ENCODE measurements at places on chromosomes 1 and 21. TPM values are rescaled to one million over a fixed set of nuclear protein-coding genes. Genes with fewer than 3 reads are reported as not detected.

DNA sequence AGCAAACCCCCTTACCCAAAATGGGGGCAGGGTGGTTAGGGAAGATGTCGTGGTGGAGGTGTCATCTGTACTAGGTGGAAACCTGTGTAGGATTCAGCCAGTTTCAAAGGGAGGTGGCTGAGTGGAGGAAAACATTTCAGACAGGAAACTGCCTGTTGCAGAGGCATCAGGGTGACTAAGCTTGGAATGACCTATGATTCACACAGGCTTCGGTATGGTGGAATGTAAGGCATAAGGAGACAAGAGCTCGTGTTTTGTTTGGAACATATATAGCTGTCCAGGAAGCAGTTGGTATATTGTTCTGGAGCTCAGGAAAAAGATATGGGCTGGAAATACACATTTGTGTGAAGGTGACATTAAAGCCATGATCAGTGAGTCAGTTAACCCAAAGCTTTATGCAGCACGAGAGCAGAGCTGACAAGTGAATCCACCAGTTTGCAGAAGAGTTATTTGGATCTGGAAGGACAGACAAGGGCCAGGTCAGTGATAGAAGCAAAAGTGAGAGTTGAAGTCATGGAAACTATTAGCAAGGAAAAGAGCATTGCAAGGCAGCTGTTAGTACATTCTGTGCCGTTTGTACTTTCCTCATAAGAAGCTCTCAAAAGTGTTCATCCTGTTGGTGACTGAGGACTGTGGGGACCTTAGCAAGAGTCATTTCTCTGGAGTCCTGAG lies 12.2 kb downstream of the UTP25 start:
- no peak for DNase-seq

GRCh38 chr1:247713753-247714152 lies 2.7 kb downstream of the OR6F1 start:
- no peak for DNase-seq

- no peak for DNase-seq
Measured at GRCh38 chr1:8632102-8632501, 185.3 kb downstream of the RERE start.

DNA sequence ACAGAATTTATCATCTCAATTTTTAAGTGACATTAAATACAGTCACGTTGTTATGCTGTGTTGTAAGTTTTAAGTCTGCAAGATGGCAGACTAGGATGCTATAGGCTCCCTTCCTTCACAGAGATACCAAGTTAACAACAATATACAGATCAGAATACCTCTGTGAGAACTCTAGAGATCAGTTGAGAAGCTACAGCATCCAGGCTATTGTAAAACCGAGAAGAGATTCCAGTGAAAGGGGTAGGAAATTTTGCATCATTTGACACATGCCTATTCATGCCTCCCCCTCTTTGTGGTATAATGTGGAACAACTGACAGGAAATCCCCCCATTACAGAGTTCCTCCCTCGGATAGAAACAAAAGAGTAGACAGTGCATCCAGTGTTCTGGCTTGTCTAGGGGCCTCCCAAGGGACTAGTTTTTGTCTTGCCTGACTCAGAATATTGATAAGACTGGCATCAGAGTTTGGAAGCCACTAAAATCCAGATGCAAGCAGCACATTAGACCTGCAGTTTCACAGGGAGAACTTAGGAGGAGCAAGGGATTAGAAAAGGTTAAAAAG lies 80.6 kb downstream of the LBR start:
- DNase-seq, result no peak

DNA sequence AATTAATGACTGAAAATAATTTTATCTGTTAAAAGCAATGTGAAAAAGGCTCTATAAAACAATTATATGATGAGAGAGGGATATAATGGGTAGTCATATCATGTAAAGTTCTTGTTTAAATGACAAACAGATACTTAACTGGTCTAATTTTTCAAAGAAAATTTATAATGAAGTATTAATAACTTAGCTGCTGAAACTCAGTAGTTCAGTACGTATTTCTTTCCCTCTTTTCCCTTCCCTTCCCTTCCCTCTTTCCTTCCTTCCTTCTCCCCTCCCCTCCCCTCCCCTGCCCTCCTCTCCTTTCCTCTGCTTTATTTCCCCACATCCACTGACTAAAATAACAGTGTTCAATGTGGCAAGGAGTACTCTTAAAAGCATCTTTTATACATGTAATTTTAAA lies 123.1 kb upstream of the PTGFR start:
- no peak for DNase-seq

GRCh38 chr21:26079366-26079765 lies 91.2 kb downstream of the APP start:
- no peak for DNase-seq

DNA sequence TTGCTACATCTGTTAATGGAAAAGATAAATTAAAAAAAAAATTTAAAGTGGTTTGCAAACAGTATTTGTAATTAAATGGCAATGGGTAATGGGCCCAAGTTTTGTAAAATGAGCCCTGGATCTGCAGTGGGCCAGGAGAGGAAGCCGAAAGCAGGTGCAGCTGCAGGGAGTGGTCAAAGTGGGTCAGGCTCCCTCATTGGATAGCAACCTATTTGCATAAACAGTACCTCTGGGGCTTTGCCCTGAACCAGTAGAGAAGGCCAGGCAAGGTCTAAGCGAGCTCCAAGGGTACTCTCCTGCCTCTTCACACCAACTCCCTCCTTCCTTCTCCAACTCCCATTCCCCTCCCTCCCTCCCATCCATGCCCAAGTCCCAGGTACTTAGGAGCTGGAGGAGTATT lies 138.9 kb downstream of the HMGB4 start:
- no peak for DNase-seq

- DNase-seq, result peak; percentile 79
Measured at GRCh38 chr1:26627954-26628353, 67.9 kb upstream of the ARID1A start.

GRCh38 chr1:7300893-7301663 lies 470.0 kb upstream of the VAMP3 start:
- no peak for DNase-seq

DNA sequence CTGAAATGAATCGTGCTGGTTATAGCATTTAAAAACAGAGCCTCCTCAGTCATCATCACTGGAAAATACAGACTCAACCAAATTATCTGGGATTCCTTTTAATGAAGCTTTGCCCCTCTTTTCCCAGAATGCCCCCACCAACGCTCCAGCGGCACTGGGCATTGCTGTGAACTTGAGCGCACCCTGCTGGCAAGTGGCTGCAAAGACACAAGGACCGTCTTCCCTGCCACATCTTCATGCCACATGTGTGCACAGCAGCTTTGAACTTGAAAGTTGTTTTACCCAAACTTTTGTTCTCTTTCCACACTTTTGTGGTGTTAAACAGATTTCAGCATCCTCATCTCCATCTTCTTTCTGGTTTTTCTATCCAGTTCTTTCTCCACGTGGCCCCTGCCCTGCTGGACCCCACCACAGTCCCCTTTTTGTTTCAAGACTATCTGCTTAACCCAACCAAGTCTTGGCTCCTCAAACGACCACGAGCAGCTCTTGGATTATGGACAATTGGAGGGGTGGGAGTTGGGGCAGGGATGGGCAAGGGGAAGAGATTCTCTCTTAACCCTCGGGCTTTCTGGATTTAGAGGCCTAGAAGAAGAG lies 12.8 kb upstream of the LMX1A start:
- DNase-seq, result peak; percentile 30

DNA sequence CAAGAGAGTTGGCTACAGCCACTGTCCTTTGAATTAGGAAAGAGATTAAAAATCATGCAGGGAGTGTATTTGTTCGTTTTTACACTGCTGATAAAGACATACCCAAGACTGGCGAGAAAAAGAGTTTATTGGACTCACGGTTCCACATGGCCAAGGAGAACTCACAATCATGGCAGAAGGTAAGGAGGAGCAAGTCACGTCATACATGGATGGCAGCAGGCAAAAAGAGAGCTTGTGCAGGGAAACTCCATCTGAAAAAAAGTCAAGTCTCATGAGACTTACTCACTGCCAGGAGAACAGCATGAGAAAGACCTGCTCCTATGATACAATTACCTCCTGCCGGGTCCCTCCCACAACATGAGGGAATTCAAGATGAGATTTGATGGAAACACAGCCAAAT lies 1595.2 kb downstream of the KCNT2 start:
- DNase-seq, result no peak

DNA sequence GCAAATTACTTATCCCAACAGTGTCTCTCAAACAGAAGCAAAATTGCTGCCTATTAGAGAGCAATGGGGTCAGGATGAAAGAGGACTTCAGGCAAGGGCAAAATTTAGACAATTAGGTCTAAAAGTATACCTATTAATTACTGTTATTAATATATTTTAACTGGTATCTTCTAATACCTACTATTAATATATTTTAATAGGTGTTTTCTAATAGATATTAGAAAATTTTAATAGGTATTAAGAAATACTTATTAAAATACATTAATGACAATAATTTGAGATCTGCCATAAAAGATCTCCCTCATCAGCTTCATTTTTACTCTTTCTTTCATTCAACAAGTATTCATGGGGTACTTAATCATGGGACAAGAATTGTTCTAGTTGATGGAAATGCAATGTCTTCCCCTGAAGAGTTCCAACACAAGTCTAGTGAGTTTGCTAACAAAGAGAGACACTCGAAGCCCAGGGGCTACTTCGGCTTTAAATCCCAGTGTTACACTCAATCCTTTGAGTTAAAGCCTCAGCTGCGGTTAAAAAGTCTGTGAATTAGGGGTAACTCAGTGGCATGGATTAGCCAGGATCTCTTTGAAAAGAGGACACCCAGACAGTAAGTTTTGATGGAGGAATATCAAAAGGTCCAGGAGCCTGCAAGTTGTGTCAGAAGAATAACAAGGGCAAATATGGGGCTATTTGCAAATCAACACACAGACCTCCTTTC lies 44.1 kb downstream of the STYXL2 start:
- DNase-seq, result no peak

- no peak for DNase-seq
Measured at GRCh38 chr1:240295811-240296210, 204.1 kb downstream of the FMN2 start.

- DNase-seq, result no peak
Measured at GRCh38 chr1:84757301-84757700, 67.0 kb upstream of the SSX2IP start.

- no peak for DNase-seq
Measured at GRCh38 chr1:30277911-30278310, 445.5 kb downstream of the MATN1 start.

DNA sequence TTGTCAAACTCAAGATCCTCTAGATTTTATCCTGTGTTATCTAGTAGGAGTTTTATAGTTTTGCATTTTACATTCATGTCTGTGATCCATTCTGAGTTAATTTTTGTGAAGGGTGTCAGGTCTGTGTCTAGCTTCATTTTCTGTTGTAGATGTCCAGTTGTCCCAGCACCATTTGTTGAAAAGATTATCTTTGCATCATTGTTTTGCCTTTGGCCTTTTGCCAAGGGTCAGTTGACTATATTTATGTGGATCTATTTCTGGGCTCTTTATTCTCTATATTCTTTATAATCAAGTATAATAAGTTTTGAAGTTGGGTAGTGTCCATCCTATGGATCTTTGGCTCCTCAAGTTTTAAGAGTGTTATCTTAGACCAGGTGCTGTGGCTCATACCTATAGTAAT lies 21.9 kb downstream of the TRAF5 start:
- DNase-seq, result no peak

GRCh38 chr1:171290621-171291020 lies 23.4 kb upstream of the FMO4 start:
- DNase-seq, result no peak

- no peak for DNase-seq
Measured at GRCh38 chr1:164772635-164773034, 213.7 kb downstream of the PBX1 start.

GRCh38 chr1:162632698-162633080 lies 425 bp downstream of the DDR2 start:
- no peak for DNase-seq

- no peak for DNase-seq
Measured at GRCh38 chr1:178341261-178341956, 155.4 kb downstream of the CLEC20A start.

GRCh38 chr21:33892853-33893252 lies 22.8 kb downstream of the ATP5PO start:
- no peak for DNase-seq

DNA sequence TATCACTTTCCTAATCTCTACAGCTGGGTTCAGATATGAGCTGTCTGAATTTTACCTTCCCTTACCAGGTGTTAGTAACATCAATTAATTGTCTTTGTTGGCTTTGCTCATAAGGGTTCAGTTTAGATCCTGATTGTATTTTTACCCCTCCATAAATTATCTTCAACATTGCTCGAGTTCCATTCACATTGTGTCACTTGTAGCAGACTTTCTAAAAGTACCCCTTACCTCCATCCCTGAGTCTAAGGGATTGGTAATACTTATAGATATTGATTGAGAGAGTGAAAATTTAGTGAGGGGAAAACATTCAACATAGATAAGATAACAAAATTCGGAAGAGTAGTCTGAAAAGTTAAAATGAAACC lies 7.3 kb downstream of the RASAL2 start:
- no peak for DNase-seq

DNA sequence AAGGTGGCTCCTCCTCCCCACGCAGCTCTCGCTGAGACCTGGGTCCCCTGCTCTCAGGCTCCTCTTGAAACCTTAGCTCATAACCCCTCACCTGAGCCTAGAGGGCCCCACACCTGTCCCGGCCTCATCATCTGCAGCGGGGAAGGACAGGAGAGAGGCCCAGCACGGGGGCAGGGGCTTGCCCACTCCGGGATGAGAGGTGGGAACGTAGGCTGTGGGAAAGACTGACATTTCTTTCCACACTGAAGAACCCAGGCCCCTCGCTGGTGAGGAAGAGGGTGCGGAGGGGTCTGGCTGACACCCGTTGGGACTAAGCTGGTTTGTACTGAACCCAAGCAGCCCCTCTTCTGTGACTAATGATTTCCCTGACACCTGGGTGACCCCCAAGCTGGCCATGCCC lies 14.0 kb upstream of the NES start:
- no peak for DNase-seq

- no peak for DNase-seq
Measured at GRCh38 chr1:195999022-195999421, 609.2 kb downstream of the KCNT2 start.

GRCh38 chr1:214548988-214549387 lies 2.4 kb downstream of the PTPN14 start:
- no peak for DNase-seq

GRCh38 chr1:176165573-176165972 lies 41.5 kb downstream of the COP1 start:
- DNase-seq, result no peak

- no peak for DNase-seq
Measured at GRCh38 chr21:39088031-39088370, 95.2 kb downstream of the PSMG1 start.

- no peak for DNase-seq
Measured at GRCh38 chr1:24252185-24252780, 65.2 kb upstream of the IFNLR1 start.

Gene PTPRF
- not detected for polyA plus RNA-seq

Gene SLAMF1
- polyA plus RNA-seq, result 0.13 TPM

Gene CFHR5
- polyA plus RNA-seq, result not detected

Gene BCL2L15
- polyA plus RNA-seq, result 0.08 TPM

Gene MFAP2
- polyA plus RNA-seq, result not detected

Gene TIMM17A
- 9.8 TPM for polyA plus RNA-seq

Gene FCRL4
- not detected for polyA plus RNA-seq

Gene DTL
- not detected for polyA plus RNA-seq

Gene OR2T33
- polyA plus RNA-seq, result not detected

All from CD14-positive monocyte (primary cell).